ENCODE measurements at places on chromosomes 2 and 18.
A peak's percentile ranks its signal among the peaks of the same experiment; 100 is the strongest.

GRCh38 chr18:54888933-54889332 is 60.7 kb downstream of the RAB27B start:
- no peak for ATAC-seq

- no peak for ATAC-seq
Observed at GRCh38 chr2:6675791-6676190, 189.9 kb downstream of the CMPK2 start.

DNA sequence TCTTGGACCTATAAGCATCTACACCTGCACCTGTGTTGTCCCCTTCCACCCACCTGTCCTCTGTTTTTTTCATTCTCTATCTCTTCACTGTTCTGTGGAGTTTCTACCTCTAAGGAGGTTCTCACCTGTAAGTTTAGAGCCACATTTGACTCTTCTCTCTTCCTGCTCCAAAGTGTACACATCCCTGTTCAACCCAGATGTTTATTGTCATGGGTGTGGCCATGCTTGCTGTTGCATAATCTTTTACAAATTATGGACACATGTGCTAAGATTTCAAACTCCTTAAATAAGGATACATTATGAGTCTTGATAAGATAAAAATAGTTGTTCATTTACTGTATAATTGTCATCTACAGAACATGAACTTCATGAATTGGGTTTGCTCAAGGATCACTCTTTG is 27.6 kb downstream of the QPCT start:
- no peak for ATAC-seq

DNA sequence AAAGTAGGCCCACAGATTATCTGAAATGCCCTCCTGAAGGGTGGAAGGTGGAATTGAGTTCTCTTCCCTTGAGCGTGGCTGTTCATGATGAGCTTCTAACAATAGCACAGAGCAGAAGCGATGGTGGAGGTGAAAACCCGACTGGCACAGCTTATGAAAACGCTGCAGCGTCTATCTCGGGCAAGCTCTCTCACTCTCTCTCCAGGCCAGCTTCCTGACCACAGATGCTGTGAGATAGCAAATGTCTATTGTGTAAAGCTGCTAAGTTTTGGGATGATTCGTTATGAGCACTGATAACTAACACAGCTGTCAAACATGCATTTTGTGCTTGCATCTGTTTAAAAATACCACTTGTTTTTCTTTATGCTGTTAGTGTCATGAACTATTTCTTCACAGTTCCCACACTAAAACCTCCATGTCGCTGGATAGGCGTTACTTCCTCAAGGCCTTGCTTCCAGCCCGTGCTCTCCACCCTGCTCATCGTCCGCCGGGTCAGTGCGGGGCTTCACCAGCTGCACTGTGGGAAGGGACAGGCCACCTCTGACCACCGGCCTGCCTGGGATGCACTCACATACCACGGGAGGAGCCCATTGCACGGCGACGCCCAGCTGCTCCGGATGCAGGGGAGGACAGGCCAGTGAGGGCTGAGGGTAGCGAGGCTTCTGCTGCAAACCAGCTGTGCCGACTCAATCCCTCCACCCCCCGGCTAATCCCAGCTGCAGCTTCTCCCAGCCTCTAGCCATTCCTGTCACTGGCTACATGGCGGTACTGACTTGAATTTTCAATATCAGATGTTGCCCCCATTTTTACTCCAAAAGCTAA is 60.0 kb upstream of the OTOS start:
- no peak for ATAC-seq

GRCh38 chr2:25618676-25619075 is 54.7 kb downstream of the DTNB start:
- peak; percentile 94 for ATAC-seq

DNA sequence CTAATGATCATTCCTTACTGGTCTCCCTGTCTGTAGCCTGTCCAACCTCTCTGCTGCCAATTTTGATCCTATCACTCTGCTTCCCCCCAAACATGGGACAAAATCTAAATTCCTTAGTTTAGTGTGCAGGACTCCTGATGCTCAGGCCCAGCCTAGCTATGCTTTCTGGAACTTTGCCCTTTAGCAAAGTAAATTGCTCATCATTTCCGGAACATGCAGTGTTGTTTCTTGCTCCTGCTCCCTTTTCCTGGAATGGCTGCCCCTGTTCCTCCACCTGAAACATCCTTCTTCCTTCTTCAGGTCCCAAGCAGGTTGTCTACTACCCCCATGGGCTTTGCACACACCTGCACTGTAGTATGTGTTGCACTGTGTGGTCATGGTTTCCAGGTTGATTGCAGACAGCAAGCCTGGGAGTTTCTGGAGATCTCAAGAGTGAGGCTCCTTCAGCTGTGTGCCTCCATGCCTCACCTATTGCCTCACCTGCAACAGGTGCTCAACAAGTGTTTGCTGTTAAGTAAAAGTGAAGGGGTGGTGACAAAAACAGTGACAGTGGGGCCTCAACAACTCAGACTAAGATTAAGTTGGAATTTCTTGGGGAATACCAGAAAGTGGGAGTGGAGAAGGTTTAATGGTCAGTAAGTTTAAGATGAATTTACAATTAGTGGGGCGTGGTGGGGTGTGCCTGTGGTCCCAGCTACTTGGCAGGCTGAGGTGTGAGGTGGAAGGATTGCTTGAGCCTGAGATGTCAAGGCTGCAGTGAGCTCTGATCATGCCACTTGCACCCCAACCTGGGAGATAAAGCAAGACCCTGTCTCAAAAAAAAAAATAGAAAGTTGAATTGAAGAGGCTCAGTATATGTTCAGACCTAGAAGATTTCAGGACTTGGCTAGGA is 120.0 kb downstream of the DNAH6 start:
- ATAC-seq = no peak

DNA sequence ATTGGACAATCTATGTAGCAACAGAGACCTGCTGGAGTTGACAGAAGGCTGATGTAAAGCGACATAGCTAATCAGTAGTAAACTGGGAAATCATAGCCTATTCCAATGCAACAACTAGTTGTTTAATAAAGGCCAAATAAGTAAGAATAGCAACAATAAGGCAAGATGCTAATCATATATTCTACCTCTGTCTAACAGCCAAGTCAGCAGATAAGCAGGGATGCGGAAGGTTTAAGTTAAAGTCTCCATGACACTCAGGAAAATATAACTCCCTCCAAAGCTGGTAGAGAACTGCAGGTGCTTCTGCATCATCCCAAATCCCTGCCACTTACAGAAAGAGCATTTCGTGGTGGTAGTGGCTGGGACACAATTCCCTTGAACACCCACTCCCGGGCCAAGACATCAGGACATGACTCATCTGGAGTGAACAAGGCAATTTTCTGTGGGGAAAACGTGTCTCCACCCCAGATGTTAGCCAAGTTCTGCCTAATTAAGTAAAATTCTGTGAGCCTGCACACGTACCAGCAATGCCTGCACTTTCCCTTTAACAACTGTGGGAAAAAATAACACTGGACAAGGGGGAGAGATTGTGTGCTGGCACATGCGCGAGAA is 413.6 kb upstream of the ID2 start:
- no peak for ATAC-seq

GRCh38 chr2:223712642-223713041 is 110.5 kb upstream of the SCG2 start:
- ATAC-seq = peak; percentile 57

DNA sequence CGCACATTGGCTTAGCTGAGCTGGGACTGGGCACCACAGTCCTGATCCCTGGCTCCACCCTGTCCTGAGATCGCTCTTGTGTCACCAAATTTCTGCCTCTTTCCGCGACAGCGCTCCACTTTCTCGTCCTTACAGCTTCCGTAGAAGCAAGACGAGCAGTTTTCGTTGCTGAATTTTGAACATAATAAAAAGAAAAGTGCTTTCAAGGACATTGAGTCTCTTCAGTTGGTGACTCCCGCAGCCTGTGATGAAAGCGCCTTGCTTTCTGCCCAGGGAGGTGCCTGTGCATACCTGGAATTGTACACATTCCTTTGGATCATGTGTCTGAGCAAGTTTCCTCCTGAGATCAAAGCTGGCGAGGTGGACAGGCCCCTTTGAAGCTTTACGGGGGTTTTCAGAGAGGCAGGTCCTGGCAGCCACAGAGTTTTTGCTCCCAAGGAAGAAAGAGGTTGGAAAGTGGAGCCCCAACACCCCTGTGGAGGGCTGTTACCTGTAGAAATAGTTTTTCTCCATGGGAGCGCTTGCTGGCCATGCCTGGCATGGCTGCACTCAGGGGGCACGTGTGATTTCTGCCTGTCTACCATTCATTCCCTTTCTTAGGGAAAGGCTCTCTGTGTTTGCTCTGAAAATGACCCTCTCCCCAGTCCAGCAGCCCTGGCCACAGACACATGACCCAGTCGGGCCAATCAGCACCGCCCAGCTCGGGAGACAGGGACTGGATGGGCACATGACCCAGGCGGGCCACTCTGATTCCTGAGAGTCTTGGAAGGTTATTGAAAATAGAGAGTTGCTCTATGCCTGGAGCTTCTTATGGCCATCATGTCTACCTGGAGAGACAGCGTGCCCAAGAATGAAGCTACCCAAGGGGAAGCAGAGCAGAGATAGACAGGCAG is 115.6 kb upstream of the OTOS start:
- no peak for ATAC-seq

GRCh38 chr2:155748131-155748530 is 584.4 kb downstream of the NR4A2 start:
- ATAC-seq = no peak

GRCh38 chr18:13485604-13486003 is 240.8 kb downstream of the FAM210A start:
- no peak for ATAC-seq

DNA sequence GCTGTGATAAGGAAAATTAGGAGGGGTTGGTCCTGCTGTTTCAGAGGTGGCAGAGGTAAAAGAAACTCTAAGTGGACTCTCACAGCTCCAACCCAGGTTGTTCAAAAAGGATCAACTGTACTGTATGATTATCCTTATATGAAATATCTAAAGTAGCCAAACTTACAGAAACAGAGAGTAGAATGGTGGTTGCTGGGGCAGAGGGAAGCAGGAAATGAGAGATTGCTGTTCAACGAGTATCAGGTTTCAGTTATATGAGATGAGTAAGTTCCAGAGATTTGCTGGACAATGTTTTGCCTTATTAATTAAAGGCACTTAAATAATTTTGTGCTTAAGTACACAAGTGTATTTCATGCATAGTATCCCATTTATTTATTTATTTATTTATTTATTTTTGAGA is 972.0 kb upstream of the LRRTM1 start:
- no peak for ATAC-seq

DNA sequence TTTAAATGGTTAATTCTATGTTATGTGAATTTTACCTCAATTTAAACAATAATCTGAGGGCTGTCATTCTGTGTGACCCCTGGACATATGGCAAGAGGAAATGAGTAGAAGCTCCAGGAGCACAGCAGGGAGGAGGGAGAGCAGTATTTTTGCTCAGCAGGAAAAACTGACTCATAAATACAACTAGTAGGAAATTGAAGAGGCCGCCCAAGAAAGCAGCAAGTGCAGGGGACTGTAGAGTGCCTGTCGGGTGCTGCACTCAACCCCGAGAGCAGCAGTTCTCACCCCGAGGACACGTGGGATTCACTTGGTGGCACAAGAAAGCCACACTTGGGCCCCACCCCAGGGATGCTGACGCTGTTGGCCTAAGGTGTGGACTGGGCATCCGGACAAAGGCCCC is 60.8 kb downstream of the NPAS2 start:
- ATAC-seq = no peak

GRCh38 chr18:54444319-54444914 is 86.7 kb downstream of the C18orf54 start:
- ATAC-seq = peak; percentile 97

GRCh38 chr2:224098481-224099230 is 59.6 kb upstream of the SERPINE2 start:
- ATAC-seq = no peak

- ATAC-seq = no peak
Observed at GRCh38 chr2:123915380-123915779, 109.7 kb upstream of the CNTNAP5 start.

GRCh38 chr2:207165121-207166038 is at the start of gene KLF7:
Gene KLF7, minus strand, starts transcription at chr2:207165948. Its CDS starts 380 bp downstream, at chr2:207165568.
- peak; percentile 17 for ATAC-seq

DNA sequence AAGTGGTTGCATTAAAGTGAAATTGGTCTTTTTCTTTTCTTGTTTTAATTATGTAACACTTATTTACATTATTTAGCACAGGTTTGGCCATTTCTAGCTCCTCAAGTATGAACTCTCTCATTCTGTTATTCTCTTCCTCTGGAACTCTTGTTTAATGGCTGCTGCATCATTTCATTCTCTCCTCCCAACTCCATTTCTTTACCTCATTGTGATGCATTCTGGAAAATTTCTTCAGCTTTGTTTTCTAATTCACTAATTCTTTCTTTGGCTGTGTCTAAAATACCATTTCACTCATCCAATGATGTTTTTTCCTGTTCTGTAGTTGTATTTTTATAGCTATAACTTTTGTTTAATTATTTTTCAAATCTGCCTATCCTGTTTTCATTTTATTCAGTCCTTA is 22.5 kb upstream of the NMUR1 start:
- no peak for ATAC-seq

GRCh38 chr2:36343606-36344005 is 12.0 kb upstream of the CRIM1 start:
- peak; percentile 47 for ATAC-seq

GRCh38 chr18:23448291-23448690 is 4.8 kb upstream of the RIOK3 start:
- no peak for ATAC-seq

GRCh38 chr2:105686588-105686987 is 58.1 kb upstream of the NCK2 start:
- ATAC-seq = no peak

DNA sequence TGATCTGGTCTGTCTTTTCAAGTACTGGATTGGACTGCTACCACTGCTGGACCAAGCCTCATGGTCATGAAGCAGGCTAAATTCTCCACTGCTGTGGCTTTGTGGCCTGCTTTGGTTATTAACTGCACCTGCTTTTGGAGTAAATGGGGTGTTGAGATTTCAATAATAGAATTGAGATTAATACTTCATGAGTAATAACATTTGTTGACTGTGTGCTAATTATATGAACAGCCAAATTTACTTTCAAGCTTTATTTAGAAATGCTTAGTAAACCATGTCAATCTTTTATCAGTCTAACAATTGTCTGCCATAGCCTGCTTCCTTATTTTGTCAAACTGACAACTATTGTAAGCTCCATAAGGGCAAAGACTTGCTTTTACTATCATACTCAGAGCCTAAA is 27.4 kb upstream of the MTIF2 start:
- ATAC-seq = no peak

Data from SK-N-SH treated with all-trans-retinoic acid at 6 μM for 48 hours (cell line).